ENCODE measurements at places on chromosomes 1 and 21.
A peak's percentile ranks its signal among the peaks of the same experiment; 100 is the strongest.

DNA sequence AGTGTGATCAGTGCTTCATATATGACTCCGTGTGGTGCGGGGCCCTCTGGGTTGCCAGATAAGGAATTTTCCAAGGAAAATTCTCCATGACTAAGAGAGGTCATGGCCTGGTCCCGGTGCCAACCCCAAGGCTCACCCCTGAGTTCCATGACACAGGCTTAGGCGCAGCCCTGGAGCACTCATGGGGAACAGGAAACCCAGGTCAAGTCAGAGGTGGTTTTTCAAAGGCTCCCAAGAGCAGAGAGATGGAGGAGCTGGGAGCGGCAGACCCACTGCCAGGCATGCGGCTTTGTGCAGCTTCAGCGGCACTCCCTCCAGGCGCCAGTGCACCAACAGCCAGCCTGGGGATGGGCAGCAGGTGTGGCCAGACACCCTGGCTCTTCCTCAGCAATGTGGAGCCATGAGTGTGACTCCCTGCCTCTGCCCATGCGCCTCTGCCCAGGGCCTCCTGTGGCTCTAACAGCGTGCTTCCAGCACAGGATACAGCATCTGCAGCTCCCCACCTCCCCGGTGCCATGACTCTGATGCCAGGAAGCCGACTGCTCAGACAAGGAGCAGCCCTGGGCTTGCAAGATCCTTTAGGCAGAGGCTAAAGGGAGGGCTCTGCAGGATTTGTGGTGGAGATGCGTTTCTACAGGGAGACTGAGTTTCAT, 47.3 kb downstream of the GPR161 start:
- DNase-seq: no peak

DNA sequence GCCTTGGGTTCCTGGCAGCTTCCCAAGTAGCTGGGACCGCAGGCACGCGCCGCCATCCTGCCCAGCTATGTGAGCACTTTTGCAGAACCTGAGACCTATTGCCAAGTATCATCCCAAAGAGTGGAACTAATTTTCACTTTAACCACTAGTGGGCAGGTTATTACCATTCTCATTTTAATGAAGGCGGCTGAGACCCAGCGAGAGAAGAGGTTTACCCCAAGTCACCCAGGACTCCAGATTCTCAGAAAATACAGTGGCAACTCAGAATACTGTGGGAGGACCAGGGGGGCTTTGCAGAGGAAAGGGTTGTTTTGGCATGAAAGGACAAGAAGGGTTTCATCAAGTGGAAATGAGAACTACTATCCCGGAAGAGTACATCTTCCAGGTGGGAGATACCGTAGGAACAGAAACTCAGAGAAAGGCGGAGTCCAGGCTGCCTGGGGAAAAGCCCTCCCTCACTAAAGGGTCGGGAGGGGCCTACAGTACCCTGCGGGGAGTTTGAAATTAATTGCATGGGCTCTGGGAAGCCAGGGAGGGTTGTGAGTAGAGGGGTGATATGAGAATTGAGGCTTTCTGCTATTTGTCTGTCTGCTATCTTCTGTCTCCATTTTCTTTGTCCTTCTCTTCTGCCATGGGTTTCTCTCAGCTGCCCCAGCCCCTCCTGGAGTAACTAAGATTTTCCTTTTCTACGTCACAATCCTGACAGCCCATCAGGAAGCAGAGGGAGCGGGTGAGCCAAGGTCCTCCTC, 7.2 kb upstream of the SEMA4A start:
- DNase-seq: peak; percentile 73

- peak; percentile 43 for DNase-seq
These were observed 385.5 kb downstream of the SIPA1L2 start for GRCh38 chr1:232244426-232244825.

GRCh38 chr1:44860891-44861425, 17.9 kb upstream of the PTCH2 start:
- DNase-seq: no peak

DNA sequence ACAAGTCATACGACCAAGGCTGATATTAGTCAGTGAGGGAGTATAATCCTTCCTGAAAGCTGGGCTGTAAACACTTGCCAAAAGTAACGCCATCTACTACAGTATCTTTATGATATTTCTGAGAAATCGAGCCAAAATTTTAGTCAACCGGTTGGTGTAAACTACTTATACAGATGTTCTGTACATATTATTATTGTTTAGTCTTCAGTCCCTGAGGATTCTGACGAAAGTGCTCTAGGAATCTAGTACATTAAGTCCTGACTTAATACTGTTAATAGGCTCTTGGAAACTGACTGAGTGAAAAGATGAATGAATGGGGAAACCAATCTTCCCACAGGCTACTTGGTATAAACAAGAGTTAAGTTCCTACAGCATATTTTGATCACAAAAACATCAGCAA, 274.3 kb downstream of the USP25 start:
- no peak for DNase-seq

DNA sequence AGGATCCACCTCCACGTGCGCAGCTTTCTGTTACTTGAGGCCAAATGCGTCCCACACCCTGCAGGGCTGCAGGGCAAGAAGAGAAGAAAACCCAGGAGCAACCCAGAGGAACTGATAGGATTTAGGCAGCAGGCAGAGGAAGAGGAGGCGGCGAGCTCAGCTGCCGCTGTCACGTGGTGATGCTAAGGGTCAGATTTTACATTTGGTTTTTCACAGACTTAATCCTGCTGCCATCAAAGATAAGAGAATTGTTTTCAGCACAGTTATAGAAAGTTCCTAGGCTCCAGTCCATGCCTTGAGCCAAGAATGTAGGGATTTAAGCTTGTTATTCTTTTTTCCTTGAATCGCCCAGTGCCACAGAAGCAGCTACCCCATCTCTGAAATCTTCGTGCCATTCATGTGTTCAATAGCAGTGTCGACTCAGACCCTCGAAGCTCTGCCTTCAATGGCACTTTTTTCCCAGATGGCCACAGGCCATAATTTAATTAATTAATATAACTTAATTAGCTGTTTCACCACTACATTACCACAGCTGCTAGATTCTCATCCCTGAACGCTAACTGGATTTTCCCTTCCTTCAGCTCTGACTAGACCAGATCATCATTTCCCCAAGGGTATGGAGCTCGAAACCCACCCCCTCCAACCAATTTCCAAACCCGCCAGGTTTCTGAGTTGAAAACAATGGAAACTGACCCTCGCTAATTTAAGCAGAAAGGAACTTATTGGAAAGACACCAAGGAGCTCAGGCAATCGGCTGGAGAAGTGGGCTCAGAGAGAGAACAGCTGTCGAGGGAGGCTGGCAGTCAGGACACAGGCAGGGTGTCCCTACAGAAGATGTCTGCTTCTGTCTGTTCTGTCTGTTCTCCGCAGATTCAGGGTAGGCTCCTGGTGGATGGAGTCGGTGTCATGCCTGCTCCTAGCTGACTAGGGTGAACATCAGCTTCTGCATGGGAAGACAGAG, 36.2 kb downstream of the LDLRAP1 start:
- no peak for DNase-seq

DNA sequence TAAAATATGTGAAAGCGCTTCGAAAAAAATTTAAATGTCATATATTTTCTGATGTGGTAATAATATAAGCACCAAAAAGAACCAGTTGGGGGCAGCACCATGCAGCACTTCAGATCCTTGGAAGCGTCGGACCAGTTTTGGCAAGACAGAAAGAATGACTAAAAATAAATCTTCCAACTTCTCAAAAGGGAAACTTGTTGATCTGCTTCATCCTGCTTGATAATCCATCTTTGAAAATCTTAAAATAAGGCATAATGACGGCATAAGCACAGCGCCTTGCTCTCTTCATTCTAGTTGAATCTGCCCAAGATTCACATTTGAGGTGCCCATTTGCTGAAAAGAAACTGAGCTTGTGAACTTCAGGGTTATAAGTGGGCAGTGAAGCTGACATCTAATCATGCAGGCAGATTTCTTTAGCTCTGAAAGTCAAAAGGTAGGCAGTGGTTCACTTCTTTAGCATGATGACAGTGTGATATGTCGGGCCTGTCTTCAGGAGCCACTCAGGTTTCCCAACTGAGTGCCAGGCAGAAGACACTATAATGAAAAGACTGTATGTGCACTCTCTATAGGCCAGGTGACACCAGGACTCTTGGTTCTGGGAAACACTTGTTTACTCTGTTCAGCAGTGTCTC, 19.8 kb upstream of the MUTYH start:
- peak; percentile 46 for DNase-seq

DNA sequence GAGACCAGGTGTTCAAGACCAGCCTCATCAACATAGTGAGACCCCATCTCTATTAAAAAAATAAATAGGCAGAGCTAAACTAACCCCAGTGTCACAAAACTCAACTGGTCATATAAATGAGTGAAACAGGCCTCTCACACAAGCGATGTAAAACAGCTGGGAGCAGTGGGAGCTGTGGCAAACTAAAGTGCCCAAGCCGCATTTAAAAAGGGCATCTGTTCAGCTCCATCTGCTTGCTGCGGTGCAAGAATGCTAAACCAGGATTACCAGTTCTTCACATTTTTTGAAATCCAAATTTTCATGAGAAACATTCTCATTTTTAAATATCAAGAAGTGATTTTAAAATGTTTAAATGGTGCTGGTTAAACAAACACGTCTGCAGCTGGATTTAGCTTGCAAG, 50.0 kb upstream of the WNT2B start:
- DNase-seq: no peak

DNA sequence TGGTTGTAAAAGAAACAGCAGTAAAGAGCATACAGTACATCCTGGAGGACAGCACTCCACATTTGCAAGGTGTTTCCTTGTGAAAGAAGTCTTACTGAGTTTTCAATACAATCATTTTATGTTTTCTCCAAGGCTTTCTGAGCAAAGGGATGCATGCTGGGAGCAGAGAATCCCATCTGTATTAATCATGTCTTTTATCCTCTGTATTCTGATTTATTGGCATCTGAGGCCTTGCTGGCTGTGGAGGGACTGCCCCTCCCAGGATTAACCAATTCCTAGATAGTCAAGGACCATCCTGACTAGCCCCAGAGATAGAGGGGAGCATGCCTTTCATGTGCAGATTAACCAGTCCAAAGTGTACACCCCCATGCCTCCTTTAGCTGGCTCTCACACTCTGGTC, 476.3 kb downstream of the SIPA1L2 start:
- no peak for DNase-seq

DNA sequence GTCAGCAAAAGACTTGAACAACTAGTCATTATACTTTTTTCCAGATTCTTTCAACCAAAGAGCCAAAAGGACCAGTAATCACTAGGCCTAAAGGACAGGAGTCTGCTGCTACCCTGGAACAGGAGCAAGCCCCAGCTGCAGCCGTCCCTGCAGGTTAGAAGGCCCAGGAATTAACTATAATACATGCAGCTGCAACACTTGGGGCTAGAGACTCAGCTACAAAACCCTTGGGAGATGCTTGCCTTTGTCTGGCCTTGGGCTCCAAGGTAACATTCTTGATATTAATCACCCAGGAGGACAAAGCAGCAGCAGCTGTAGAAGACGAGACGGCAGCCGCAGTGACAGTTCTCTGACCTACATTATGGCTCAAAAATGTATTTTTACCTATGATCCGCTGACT, 841.2 kb upstream of the ADGRL4 start:
- DNase-seq: no peak

DNA sequence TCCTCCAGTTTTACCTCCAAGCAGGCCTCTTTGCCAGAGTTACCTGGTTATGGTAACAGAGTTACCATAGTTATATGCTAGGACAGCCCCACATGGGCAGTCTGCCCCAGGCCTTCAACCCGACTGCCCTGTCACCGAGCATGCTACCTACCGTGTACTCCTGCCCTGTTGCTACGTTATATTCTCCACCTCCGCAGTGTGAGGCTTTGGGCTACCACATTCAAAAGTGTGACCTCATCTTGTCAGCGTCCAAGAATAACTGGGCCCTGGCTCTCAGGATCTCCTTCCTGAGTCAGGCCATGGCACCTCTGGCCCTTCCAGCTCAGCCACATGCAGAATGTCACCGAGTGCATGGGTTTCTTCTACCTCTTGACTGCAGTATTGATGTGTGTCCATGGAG, 8.9 kb downstream of the MAPKAPK2 start:
- DNase-seq: no peak

DNA sequence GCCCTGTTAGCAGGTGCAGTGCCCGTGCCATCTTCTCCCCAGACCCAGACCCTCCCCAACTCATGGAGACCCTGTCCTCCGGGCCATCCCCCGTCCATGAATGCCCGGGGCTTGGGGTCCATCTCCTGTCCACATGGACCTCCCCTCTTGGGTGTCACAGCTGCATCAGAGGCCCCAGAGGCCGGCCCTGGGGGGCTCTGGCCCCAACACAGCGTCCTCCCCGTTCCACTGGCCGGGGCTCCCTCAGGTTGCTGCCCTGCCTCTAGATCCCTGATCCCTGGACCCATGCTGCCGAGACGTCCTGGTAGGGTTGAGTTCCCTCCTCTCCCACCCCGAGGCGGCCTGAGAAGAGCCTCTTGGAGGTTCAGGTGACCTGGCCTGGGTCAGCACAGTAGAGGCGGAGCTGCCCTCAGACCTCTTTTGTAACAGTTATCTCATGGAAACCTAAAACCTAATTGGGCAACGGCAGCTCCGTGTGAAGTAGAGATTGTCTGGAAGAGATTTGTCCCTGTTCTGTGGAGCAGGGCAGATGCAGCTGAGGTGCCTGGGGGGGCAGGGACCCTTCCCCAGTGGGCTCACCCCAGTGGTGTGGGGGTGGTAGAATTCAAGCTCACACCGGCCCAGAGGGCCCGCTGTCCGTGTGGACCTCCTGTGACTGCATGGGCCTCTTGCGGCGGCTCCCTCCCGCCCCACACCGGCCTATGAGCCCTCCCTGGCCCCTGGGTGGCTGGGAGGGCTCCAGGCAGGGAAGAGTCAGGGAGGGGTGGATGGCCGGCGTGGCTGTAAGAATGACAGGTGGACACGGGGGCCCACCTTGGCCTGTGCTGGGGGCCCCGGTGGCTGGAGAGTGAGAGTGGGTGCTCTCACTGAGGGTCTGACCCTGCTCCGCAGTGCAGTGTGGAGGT, 56.1 kb downstream of the SKI start:
- no peak for DNase-seq

- no peak for DNase-seq
These were observed 1004.9 kb upstream of the NCAM2 start for GRCh38 chr21:19993268-19993667.

DNA sequence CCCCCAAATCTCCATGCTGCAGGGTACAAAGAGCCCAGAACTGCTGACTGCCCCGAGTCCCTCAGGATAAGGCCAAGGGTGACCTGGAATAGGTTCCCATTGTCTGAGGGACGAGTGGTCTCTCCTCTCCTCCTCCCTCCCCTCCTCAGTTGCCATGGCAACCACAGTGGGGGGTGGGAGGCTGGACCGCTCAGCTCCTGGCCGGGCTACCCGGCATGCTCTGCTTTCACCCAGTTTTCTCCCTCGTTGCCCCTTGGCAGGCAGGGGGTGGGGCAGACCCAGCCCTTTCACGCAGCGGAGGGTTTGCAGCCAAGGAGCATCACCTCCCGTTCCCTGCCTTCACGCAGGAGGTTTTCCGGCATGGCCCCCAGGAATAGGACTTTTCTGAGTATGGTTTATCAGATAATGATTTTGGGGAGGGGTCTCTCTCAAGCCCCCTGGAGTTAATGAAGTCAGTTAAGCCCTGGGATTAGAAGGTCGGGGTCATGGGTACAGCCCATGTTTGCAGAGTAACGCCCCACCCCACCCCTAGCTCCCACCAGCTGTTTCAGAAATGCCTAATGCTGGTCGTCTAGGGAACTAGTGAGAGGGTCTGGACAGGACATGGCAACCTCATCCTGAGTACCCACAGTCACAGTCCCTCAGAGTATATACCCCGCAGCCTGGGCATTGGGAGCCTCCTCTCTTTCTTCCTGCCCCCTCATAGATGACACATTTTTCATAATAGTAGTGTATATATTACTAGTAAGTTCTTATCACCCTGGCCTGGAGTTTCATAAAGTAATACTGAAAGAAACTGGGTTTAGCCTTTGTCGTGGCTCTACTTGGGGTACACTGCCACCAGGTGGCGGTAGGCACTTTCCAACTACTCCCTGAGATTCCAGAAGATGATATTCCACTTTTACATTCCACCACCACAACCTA, 20.7 kb downstream of the C1QB start:
- peak; percentile 15 for DNase-seq

All from NCI-H446 treated with DMSO at 0.1 percent for 48 hours (cell line).